ENCODE measurements at places on chromosomes 13 and 19. TPM values are rescaled to one million over a fixed set of nuclear protein-coding genes. Genes with fewer than 3 reads are reported as not detected.
A peak's percentile ranks its signal among the peaks of the same experiment; 100 is the strongest.

The NAT14 gene
- 51.2 TPM for total RNA-seq

GRCh38 chr19:2070986-2071673, 20.1 kb upstream of the MKNK2 start:
- H3K27me3 ChIP-seq, result no peaks in the 10 kb centered on the region
- H3K4me3 ChIP-seq, result no peak overlapping the region
- DNase-seq, result no peak
- peaks cover 16% of the 10 kb centered on the region for H3K36me3 ChIP-seq

DNA sequence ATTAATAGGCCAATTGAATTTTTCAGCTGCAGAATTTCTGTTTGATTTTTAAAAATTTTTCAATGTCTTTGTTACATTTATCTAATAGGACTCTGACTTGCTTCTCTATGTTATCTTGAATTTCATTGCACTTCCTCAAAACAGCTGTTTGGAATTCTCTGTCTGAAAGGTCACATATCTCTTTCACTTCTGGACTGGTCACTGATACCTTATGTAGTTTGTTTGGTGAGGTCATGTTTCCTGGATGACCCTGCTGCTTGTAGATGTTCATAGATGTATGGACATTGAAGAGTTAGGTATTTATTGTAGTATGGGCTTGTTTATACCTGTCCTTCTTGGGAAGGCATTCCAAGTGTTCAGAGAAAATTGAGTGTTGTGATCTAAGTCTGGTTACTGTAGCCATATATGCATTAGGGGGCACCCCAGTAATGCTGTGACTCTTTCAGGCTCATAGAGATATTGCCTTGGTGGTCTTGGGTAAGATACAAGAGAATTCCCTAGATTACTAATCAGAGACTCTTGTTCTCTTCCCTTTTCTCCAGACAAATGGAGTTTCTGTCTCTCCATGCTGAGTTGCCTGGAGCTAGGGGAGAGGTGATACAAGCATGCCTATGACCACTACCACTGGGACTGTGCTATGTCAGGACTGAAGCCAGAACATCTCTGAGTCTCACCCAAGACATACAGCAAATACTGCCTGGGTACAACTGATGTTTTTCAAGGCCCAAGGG, 27.8 kb downstream of the RFC3 start:
- H3K4me3 ChIP-seq, result no peak overlapping the region
- H3K27ac ChIP-seq, result no peak overlapping the region
- H3K36me3 ChIP-seq, result peaks cover 7% of the 10 kb centered on the region
- DNase-seq, result no peak

GRCh38 chr19:4277191-4277696, 1.8 kb upstream of the SHD start:
- peak overlapping the region; percentile 72 for H3K4me3 ChIP-seq
- H3K36me3 ChIP-seq, result 0 out of 2 replicates have a peak, but pooled peaks cover 1% of the 10 kb centered on the region
- H3K4me1 ChIP-seq, result no peaks in the 10 kb centered on the region
- H3K27ac ChIP-seq, result no peak overlapping the region

- no peak overlapping the region for H3K27ac ChIP-seq
- peaks cover 2% of the 10 kb centered on the region for H3K4me1 ChIP-seq
- peaks cover 3% of the 10 kb centered on the region for H3K27me3 ChIP-seq
- no peak for DNase-seq
- H3K4me3 ChIP-seq, result peak overlapping the region; percentile 94
Observed at GRCh38 chr13:39602277-39602613, 748 bp downstream of the LHFPL6 start.
